ENCODE measurements at places on chromosomes 7 and 10.

DNA sequence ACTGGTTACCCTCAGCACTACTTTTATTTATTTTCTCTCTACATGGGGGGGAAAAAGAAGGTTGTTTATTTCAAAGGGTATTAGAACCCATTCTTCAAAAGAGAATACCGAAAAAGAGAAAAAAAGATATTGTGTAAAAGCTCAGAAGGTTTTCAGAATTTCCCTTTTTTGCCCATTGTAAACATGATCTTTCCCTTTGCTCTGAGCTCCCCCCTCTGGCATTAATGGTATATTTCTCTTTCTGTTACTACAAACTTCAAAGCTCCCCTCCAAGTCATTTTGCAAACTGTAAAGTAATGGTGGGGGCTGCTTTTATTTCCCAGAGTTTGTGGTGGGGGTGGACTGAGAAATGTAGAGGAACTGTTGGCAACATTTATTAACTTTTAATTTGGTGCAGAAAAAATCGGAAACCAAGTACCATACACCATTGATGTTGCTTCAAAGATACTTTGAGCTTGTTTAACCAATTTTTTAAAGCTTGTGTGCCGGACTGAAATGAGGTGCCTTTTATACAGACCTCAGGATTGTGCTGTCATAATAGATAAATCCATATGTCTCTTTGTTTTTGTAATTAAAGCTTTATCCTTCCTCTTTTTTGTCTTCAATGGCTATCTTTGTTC, 181.5 kb downstream of the EXOC4 start:
- DNase-seq: no peak

- peak; percentile 35 for DNase-seq
Observed at GRCh38 chr10:5949009-5949759, 28.2 kb downstream of the IL15RA start.

- no peak for DNase-seq
Observed at GRCh38 chr10:63084690-63085382, 48.3 kb upstream of the NRBF2 start.

DNA sequence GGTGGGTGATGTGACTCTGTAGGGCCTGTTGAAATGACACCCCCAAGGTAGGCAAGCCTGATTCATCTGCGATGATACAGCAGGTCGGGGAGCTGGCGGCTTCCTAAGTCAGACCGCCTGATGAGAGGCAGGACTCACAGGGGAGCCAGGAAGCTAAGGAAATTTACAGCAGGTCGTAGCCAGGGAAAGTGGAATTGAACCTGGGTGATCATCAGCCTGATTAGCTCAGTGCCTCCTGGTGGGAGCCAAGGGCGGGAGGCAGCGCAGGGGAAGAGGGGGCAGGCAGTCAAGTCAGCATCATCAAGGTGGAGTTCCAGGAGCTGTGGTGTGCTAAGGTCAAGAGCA, 18.5 kb upstream of the TRIM56 start:
- no peak for DNase-seq

DNA sequence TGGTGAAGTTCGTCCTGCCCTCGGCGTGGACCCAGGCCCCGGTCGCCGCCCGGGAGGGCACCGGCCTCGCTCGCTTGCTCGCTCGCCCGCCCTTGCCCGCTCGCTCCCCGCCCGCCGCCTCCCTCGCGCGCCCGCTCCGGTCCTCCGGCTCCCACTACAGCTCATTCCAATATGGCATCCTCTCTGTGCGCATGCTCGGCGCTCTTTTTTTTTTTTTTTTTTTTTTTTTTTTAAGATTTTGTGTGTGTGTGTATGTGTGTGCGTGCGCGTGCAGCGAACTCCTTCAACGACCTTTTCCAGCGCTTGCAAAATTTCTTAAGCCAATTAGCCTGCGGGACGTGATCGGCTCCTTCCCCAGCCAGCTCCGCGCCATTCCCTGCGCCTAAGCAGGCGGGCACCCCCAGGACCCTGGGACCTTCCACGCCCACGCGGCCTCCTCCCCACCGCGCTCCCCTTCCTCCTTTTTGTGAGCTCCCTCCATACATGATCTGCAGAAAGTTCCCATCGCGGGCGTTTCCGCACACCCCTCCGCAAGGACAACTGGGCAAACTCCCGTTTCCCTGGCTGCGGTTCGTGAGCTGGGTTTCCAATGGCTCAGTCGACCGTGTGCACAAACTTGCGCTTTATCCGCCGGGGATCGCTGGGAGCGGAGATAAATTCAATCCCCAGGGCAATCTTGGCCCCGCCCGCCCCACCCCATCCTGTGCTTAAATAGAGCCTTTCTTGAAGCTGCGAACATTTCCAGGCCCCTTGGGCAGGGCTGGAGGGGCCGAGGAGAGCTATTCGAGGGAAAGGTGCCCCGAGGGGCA, at the start of gene SFMBT2:
TSS of gene SFMBT2 (minus strand) at position 173 of the 809 bp plus-strand sequence. CDS start 29,136 bp downstream, outside the sequence.
- peak; percentile 67 for DNase-seq

- no peak for DNase-seq
Observed at GRCh38 chr7:112448891-112449290, 1.4 kb upstream of the IFRD1 start.

GRCh38 chr10:132104471-132105301, 38.9 kb downstream of the JAKMIP3 start:
- no peak for DNase-seq

- DNase-seq: no peak
Observed at GRCh38 chr10:1514681-1515080, 222.6 kb downstream of the ADARB2 start.

GRCh38 chr7:14196555-14196954, 207.1 kb upstream of the ETV1 start:
- no peak for DNase-seq

GRCh38 chr10:132272231-132272971, 35.3 kb downstream of the STK32C start:
- DNase-seq: no peak

DNA sequence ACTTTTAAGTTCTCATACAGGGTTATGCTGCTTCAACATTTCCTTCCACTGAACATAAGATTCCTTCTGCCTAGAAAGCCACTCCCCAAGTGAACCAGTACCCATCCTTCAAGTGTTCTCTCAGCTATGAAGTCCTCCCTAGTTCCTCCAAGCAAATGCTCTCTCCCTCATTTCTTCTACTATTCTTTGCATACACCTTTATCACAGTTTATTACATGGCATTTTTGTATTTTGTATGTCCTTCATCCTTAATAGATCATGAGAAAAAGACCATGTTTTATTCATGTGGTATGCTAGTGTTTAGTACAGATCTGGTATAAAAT, 1.9 kb downstream of the SYPL1 start:
- DNase-seq: no peak

- DNase-seq: no peak
Observed at GRCh38 chr7:47423196-47423595, 158.7 kb downstream of the TNS3 start.

DNA sequence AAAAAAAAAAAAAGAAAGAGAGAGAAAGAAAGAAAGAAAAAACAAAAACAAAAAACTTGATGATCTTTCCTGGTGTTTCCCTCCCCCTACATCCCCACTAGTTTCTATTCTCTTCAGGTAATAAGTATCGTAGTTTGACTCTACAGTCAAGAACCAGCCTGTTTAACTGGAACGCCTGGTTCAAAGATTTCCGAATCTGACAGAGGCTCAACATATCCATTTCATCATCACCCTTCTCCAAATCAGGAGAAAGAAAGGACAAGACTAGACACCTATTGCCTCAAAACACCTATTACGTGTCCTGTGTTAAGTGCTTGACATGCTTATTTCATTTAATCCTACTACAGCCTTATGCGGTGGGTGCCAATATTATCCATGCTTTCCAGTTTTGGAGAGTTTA, 20.4 kb upstream of the BLOC1S2 start:
- DNase-seq: no peak

GRCh38 chr10:33010132-33011037, 52.4 kb upstream of the ITGB1 start:
- no peak for DNase-seq

DNA sequence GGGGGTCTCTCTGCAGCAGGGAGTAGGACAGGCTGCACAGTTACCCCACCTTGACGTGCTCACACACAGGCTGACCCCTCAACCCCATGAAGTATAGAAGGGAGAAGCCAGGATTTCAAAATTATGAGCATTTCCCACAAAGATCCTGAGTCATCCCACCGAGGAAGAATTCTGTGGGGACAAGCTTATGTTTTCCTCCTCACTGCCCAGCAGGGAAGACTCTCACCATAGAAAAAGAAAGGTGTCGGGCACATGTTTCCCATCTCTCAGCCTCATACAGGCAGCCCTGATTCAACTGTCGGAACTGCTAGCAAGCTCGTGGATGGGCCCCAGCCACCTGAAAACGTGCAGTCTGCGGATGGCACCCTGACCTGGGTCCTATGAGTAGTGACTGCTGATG, 499.7 kb upstream of the MKI67 start:
- no peak for DNase-seq

GRCh38 chr7:158101821-158102450, 485.7 kb downstream of the PTPRN2 start:
- no peak for DNase-seq

DNA sequence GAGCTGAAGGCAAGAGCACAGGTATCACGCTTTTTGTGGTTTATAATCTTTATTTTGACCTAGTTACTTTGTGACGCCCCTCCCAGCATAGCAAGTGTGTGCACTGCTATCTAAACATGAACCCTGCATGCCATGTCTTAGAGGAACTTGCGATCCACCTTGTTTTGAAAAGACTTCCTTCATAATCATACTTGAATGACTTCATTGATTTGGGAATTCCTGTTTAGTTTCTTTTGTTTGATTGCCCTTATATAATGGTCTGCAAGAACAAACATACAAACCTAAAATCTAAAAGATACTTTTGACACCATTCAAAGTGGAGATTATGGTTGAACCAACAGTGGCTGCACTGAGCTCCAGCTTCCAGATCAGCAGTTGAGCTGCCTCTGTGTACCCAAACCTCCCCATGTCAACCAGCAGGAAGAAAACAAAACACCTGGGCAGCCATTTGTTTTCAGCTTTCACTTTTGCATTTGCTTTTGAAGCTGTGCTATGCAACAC, 132.6 kb downstream of the CELF2 start:
- DNase-seq: no peak

DNA sequence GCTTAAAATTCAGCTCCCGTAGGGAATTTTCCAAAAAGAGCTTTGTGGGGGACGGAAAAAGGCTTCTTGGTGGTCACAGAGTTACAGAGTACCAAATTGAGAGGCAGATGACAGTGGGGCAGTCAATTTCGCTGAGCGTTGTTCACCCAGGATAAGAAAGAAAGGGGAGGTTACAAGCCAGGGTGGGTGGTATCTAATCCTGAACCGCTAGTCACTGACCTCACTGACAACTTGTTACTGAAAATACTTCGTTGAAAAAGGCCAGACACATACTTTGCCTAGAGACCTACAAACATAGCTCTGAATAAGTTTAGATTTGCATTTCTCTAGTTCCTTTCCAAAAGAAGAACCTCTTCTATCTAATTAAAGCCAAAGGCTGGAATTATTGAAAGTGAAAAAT, at the start of gene CTNNA3:
TSS of gene CTNNA3 (minus strand) at position 167 of the 400 bp plus-strand sequence.
- no peak for DNase-seq

- DNase-seq: peak; percentile 17
Observed at GRCh38 chr7:123961771-123962170, 36.7 kb downstream of the SPAM1 start.

- no peak for DNase-seq
Observed at GRCh38 chr7:47846138-47846836, 102.0 kb downstream of the PKD1L1 start.

- DNase-seq: no peak
Observed at GRCh38 chr10:17354781-17355180, 99.6 kb downstream of the ST8SIA6 start.

DNA sequence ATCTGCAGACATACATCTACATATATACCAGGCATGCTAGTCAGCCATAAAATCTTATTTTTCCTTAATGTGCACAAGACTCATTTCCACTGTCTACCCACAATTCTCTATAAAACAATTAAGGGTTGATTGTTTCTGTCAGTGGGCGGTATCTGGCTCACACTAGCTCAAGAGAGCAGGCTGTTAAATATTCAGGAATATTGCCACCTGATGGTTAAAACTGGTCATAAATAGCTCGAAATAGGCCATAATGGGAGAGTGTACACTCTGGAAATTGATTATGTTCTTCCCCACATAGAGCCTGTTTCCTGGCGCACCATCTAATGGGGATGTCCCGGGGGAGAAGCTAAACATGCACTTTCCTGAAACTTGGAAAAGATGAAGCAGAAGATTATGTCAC, 620.6 kb upstream of the ANKRD30A start:
- DNase-seq: no peak

- no peak for DNase-seq
Observed at GRCh38 chr10:33570495-33570894, 236.0 kb upstream of the NRP1 start.

DNA sequence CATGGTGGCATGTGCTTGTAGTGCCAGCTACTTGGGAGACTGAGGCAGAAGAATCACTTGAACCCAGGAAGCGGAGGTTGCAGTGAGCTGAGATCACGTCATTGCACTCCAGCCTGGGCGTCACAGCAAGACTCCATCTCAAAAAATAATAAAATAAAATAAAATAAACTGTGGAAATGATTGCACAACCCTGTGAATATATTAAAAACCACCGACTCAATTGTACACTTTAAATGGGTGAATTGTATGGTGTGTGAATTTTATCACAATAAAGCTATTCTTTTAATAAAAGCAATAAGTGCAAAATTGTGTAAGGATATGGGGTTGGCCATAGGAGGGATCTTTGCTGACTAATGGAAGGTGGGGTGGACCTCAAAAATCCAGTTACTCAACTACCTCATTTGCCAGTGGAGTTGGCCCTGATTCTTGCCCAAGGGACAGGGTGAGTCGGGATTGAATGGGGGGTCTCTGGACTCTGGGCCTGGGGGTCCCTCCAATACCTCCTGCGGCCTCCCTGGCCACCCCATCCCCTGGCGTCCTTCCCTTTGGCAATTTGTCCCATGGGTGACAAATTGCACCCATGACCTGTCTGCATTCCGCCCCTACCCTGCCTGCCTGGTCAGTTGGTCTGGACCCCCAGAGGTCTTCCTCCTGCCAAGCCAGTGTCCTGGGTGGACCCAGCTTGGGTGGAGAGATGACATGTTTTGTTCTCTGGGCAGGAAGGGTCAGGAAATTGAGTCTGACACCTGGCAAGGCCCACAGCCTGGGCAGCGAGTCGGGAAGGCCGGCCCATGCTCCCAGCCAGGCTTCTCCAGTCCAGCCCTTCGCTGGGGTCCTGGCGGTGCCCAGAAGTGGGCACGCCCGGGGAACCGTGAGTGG, 61.7 kb upstream of the ELN start:
- no peak for DNase-seq

DNA sequence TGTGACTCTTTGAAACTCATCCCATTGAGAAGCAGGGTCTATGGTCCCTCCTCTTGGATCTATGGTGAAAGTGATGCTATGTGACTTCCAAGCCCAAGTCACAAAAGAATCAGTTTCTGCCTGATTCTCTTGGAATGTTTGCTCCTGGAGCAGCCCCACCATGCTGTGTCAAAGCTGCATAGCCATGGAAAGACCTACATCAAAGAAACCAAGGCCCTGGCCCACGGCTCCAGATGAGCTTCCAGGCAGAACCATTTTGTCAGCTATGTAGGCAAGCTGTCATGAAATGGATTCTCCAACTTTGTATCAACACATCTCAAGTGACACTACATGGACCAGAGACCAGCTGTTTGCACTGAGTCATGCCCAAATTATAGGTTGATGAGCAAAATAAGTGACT, 77.0 kb downstream of the AASS start:
- no peak for DNase-seq

- DNase-seq: peak; percentile 17
Observed at GRCh38 chr7:30027065-30027456, 559 bp upstream of the FKBP14 start.

- no peak for DNase-seq
Observed at GRCh38 chr7:98137826-98138151, 31.1 kb downstream of the LMTK2 start.
